ENCODE measurements at places on chromosomes 6 and 20.

- no peak for DNase-seq
These were observed 496.8 kb upstream of the JAG1 start for GRCh38 chr20:11170565-11170964.

DNA sequence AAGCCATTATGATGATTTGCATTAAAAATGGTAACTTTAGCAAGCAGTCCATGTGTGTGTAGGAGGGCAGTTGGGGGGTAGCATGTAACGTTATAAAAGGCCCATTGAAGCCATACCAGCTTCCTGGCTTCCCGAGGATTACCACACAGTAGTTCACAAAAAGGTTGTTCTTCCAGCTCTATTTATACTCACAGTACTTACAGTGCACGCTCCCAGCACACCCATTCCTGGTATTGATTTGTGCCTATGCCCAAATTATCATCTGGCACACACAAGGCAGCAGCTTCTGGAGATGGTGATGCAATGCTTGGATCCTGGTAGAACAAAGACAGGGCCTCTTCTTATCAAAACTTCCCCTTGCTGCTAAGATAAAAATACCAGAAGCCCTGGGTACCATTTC, 436.8 kb downstream of the HAO1 start:
- DNase-seq, result no peak

- no peak for DNase-seq
These were observed 8.8 kb upstream of the PIM1 start for GRCh38 chr6:37160922-37161778.

GRCh38 chr6:24484657-24485323, 4.6 kb downstream of the GPLD1 start:
- no peak for DNase-seq

GRCh38 chr6:159064477-159064876, 19.7 kb upstream of the TAGAP start:
- no peak for DNase-seq

DNA sequence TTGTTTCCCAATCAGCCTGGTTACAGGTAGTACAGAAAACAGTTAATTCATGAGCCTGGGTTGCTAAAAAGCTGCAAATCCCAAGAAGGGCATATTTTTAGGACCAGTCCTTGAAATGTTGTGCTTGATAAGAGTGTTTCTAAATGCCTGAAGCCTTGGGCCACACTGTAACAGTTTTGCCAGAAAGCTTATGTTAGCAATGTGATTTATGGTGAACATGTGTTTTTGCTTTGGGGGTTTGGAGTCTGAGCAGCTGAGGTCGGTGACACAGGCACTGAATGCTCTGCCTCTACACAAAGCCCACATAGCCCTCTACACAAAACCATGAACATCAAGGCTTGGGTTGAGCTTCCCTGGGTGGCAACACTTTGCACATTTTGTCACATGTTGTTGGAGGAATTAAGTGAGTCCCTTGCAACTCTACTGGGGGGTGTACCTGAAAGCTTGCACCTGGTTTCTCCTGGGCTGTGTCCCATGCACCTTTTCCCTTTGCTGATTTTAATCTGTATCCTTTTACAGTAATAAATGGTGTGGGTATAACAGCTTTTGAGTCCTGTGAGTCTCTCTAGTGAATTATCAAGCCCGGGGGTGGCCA, 22.2 kb downstream of the AHI1 start:
- DNase-seq, result no peak

DNA sequence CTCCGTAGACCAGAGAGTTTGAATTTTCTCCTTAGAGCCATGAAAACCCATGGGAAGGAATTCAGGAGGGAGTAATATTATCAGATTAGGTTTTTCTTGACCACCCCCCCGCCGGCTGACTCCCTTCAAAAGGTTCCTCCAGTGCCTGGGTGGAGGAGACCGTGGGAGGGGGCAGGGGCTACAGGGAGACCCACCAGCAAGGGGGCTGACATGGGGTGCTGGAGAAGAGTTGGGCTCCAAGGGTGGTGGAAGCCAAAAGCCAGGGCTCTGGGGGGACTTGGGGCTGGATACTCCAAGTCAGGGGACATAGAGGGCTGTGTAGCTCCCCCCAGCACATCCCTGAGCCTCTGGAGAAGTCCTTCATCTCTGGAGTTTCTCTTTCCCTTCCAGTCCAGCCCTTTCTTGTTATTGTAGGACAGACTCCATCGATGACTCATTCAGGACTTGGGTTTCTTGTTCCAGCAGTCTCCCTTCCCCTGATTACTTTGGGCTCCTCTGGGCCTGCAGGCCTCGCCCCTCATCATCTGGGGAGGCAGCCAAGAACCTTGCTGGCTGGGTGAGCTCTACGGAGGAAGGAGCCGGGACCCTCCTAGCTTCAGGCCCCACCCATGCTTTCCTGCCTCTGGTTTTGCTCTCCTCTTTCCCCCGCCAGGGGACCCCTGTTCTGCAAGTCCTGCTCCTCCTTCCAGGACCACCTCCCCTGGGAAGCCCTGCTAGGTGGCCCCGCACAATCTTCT, 10.5 kb upstream of the KIAA1755 start:
- no peak for DNase-seq

GRCh38 chr20:14491436-14491835, 154.0 kb upstream of the FLRT3 start:
- DNase-seq, result no peak

- DNase-seq, result no peak
These were observed 3.5 kb downstream of the RNF8 start for GRCh38 chr6:37357288-37357687.

DNA sequence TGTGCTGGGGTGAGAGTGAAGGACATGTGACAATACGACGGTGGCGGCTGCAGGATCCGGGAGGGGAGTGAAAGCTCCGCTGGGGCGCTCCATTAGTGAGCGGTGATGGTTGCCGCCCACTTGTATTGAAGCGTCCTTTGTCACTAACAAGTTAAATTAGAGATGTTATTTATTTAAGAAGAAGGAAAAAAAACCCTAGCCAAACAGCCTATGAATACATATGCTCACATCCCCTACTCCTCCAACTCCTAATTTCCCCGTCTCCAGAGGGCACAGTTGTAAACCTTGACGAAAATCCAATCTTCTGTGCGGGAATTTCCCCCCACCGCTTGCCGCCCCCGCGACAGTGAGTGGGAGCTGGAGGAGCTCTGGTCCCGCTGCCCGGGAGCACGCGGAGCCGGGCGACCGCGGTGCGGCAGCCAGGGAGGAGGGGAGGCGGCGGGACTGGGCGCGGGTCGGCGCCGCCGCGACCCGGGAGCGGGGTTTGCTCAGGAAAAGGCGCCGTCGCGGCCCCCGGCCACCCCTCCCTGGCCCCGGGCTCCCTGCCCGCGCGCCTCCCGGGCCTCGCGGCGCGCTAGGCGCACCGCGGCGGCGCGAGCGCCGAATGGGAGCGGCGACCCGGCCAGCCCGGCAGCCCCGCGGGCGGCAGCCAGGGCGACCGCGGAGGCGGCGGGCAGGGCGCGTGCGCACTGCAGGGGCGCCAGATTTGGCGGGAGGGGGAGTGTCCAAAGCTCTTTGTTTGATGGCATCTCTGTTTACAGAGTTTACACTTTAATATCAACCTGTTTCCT, at the start of gene MYB:
Gene MYB, plus strand, starts transcription at position 767 of the 791 bp plus-strand sequence. CDS start 206 bp downstream, outside the sequence.
- DNase-seq, result no peak

- no peak for DNase-seq
These were observed 26.2 kb downstream of the BCAS1 start for GRCh38 chr20:54044156-54044555.

DNA sequence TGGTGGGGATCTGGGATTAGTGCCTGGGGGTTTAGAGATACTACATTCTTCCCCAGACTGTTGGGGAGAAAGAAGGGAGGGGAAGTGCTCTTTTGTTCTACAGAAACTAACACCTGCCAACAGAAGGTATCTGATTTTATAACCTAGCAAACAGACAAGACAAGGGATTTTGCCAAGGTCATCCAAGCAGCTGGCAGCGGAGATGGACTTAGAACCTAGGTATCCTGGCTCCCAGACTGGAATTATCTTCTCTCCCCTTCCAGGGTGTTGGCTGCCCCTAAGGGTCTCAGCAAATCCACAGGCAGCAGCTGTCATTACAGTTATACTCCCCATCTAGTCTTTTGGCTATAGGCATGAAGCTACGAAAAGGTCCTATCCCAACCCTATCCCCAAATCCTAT, 8.4 kb downstream of the SDC4 start:
- no peak for DNase-seq

- DNase-seq, result no peak
These were observed 33.9 kb upstream of the ZBTB24 start for GRCh38 chr6:109516929-109517328.

- DNase-seq, result no peak
These were observed 95.4 kb downstream of the TMEM170B start for GRCh38 chr6:11632795-11633511.

Data from cortex of kidney (tissue), 1 donor.